ENCODE measurements at places on chromosomes 1 and 21.

GRCh38 chr1:180175806-180176205, 21.1 kb downstream of the QSOX1 start:
- no peak for DNase-seq

DNA sequence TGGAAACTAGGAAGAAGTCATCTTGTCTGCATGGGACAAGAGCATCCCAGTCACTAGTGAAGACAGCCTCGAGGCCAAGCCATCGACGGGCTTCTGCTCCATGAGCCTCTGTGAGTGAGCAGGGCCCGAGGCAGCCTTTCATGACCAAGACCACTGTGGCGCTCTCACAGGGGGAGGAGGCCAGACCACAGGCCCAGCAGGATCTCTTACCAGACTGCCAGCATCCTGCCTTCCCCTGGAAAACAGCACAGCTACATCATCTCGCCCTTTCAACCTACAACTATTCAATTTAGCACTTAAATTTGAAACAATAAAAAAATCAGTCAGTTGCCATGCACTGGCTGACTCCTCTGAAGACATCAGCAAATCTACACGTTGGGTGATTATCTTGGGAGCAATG, 85.4 kb downstream of the HSF2BP start:
- DNase-seq = no peak

GRCh38 chr1:200969726-200970561, 53.6 kb downstream of the KIF21B start:
- DNase-seq = no peak

GRCh38 chr1:232769733-232770132, 35.5 kb upstream of the MAP10 start:
- DNase-seq = no peak

- DNase-seq = peak; percentile 34
These were observed 1.1 kb downstream of the ARHGAP30 start for GRCh38 chr1:161068306-161069234.

DNA sequence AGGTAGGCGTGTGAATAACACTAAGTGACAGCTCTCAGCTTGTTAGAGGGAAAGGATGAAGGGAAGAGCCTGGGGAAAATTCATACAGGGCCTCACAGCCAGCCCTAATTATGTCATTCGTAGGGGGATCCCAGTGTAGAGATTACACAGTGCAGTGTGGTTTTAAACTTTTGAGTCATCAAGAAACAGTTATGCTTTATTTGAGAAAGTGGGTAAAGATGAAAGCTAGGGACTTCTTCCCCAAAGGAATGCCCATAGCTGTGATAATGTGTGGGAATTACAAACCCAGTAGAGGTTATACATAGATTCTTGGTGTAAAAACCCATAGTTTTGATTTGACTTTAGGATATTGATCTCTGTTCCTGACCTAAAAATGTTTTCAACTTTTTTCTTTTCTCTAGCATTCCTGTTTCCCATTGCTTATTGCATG, 1.9 kb downstream of the TTF2 start:
- no peak for DNase-seq

DNA sequence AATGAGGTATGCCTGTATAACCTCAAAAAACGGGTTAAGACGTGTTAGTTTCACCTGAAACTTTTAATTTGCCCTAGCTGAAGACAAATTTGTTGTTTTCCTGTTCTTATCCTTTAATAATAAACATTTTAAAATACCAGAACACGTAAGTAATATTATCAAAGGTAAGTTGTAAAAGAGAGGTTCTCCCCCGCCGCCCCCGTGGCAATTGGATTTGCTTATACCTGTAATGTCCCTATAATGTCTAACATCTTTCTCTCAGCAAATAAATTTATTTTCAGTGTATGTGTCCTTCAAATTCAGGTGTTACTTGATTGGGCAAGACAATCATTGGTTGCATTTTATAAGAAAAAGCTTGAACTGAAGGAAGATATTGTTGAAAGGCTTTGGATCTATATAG, 5.9 kb downstream of the URB2 start:
- DNase-seq = no peak

- DNase-seq = no peak
These were observed 708.8 kb upstream of the CHRM3 start for GRCh38 chr1:238677567-238677966.

DNA sequence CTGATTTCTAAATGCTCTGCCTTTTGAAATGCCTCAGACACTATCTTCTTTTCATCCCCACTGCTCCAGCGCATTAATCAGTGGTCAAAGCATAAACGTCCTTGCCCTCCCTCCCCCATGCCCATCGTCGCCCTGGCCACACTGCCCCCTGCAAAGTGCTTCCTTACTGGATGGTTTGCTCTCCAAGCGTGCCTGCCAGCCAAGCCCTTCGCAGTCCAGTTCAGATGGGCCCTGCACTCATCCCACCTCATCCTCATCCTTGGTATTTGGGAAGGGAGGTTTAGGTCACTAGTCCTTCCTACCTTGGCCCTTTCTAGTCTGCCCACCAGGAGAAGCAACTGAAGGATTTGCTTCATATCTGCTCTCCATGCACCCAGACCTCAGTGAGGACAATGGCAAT, 3.1 kb downstream of the GJA4 start:
- DNase-seq = no peak

DNA sequence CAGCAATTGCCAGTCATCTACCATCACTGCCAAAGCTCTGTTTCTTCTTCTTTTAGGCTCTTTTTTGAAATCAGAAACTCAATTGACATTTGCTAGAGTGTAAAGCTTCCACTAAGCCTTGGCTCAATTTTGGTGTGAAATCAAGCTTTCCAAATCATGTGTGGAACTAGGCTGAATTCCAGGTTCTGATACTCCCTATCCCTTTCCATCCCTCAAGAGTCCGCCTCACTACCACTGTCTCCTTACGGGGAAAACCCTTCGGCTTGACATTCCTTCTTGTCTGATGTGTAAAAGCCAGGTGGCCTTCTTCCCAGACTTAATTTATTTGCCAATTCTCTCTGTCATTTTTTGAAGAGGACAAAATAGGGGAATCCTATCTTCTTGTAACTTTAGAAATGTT, 47.2 kb upstream of the PRMT6 start:
- peak; percentile 27 for DNase-seq

- DNase-seq = no peak
These were observed 16.9 kb upstream of the IFNGR2 start for GRCh38 chr21:33386222-33386784.

GRCh38 chr1:111738436-111739193, 580 bp downstream of the INKA2 start:
- peak; percentile 91 for DNase-seq

DNA sequence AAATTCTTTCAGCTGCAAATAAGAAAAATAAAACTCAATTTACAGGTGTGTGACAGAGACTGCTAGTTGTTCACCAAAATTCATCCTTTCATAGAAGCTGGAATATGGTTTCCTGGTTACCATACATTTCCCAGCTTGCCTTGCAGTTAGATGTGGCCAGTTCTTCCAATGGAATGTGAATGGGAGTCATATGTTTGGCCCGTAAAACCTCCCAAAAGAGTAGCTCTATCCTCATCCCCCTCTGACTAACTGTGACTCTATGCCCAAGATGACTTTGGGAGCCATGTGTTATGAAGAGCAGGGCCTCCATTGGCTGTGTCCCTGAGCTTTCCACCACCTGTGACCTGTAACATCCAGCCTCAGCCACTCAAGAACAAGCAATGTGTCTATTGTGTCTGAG, 90.6 kb upstream of the NGF start:
- no peak for DNase-seq

DNA sequence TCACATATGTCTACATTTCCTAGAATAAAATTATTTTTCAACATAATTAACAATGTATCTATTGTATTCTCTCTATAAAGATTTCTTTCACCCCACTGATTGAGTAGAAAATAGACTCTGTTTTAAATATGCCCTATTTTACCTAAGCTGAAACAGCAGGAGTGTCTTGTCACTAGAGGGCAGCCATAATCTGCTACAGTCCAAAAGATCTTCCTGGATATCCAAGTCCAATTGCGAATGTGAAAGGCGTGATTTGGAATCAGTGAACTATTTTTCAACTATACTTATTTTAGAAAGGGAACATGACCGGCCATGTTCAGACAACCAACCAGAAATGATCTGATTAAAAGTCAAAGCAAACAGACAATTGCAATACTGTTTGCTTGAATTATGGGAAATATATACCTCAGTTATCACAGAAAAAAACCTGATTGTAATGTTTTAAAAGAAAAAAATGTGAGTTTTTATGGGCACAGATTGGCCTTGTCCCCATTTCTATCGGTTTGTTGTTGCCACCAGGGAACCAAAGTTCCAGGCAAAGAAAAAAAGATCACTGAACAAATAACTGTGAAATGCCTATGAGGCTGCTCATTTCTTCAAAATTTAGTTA, 1211.0 kb upstream of the ADGRL4 start:
- peak; percentile 42 for DNase-seq

DNA sequence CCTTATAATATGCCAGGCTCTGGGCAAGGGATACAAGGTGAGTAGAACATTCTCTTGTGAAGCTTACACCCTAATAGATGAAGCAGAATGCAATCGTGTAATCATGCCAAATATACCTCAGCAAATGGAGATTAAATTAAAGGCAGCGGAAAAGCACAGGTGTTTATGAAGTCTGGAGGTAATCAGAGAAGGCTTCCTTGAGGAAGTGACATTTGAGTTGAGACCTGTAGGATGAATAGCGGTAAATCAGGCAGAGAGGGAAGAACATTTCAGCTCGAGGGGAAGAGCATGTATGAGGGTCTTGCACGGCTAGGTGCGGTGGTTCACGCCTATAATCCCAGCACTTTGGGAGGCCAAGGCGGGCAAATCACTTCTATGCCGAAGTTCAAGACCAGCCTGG, 13.5 kb downstream of the E2F2 start:
- no peak for DNase-seq

GRCh38 chr1:196372896-196373536, 235.2 kb downstream of the KCNT2 start:
- DNase-seq = no peak

DNA sequence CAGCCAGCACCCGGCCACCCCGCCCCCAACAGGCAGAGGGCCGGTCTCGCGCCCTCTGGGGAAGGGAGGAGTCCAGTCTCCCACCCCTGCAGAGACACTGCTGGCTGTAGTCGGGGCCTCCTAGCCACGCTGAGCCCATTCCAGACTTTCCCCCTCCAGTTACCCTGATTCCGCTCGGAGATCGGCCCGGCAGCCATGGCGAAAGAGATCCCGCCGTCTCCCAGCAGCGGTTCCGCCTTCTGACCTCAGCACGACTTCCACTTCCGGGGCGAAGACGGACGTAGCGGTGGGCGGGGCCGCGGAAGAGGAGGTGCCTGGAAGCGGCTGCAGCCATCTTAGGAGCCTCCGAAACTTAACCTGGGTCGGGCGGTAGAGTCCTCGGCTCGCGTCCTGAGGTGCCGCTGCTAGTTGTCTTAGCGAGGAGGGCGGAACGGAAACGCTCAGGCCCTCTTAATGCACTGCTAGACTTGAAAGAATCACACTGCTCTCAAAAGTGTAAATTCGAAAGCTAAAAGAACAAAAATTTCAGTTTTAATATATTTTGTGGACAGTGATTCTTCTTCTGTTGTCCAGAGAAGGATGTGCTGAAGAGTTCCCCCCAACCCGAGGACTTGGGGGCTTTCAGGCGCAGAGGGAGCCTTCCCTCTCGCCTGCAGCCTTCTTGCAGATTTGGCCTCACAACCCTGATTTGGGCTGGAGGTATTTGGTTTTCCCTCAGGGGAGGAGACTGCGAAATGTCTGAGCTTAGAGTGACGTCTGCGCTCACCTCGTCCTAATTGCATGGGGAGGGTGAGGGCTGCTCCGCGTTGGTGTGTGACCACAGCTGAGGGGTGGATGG, at the start of gene SF3B4:
TSS of gene SF3B4 (minus strand) at position 241 of the 838 bp plus-strand sequence. CDS start at position 197, 44 bp downstream.
- peak; percentile 98 for DNase-seq

- DNase-seq = peak; percentile 71
These were observed 68.3 kb downstream of the ADARB1 start for GRCh38 chr21:45142469-45143308.

DNA sequence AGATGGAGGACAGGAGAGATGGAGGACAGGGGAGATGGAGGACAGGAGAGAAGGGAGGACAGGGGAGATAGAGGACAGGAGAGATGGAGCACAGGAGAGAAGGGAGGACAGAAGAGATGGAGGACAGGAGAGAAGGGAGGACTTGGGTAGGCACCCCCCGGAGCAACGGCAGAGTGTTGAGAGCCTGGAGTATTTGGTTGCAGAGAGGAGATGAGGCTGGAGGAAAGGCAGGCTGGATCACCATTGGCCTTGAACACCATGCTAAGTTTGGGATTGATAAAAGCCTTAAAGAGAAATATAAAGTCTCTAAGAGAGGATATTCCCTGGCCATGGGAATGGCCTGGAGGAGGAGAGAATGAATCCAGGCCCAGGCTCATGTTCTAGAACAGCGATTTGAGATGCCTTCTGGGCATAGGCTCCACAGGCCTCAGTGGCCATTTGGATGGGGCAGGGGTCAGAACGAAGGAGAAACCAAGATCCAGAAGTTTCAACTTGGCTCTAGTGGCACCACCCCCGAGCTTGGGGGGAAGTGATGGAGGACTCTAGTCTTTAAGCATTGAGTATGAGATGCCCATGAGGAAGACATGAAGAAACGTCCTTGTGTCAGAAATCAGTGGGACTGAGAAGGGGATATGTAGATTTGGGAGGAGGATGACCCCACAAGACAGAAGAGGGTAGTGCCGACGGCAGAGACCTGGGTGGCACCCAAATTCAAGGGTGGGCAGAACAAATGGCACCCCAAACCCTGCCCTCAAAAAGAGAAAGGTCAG, 47.9 kb upstream of the EDN2 start:
- DNase-seq = no peak

DNA sequence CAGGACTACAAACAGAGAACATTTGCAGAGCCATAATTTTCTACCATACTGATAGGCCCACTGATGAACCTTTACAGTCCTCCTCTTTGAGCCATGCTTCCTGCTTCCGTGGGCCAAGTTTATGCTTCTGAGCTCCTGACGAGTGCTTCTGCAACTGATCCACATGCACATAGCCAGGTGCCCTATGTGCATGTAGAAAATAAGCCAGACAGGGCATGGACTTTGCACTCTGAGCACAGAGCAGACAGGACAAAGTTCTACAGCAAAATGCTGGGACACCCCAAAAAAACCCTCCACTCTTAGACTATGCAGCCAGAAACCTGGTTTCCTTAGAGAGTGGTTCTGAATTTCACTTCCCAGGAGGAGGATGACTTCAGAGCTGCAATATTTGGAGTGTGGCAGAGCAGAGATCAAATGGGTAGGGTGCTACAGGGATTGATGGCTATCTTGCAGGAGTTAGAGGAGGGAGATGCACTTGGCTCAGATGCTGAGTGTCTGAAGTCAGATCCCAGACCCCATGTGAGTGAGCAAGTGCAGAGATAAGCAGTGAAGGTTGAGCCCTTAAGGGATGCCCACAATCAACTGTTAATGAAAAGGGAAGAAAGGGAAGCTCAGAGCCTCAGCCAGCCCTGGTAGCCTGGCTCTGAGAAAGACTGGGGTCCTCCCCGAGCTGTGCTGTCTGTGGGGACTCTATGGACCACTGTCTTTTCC, 230.9 kb downstream of the DUSP10 start:
- no peak for DNase-seq

DNA sequence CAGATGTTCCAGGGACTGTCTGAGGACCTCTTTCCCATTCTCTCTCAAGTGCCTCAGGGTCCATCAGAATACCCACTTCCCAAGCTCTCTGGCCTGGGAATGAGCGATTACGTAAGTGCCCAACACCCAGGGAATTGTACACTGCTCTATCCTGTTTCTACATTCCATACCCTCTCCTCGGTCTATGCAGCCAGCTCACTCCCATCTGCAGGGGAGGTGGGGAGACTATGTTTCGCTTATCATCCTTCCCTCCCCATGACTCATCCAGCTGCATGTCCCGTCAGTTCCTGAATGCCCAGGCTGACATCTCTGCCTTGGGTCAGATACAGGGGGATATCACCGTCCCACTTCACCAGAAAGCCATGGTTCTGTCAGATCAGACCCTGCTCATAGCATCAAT, 34.5 kb upstream of the CD1D start:
- DNase-seq = no peak
